ENCODE measurements at places on chromosomes 5 and 9.

DNA sequence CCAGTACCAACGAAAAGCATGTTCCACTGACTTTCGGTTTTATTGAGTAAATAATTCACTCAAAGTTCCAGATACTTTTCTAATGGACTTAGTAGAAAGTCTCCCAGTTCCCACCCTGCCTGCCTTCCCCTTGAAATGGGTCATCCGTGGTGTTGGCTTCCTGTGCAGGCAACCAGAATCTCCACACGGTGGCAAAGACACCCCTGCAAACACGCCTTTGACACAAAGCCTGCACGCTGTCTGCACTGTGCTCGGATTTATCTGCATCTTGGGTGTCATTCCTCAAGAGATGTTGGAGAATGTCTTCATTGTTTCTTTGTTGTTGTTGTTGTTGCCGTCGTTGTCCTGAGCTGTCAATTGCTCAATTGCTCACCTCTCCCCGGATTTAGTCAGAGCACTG lies 150.0 kb upstream of the IRX2 start:
- DNase-seq: no peak

DNA sequence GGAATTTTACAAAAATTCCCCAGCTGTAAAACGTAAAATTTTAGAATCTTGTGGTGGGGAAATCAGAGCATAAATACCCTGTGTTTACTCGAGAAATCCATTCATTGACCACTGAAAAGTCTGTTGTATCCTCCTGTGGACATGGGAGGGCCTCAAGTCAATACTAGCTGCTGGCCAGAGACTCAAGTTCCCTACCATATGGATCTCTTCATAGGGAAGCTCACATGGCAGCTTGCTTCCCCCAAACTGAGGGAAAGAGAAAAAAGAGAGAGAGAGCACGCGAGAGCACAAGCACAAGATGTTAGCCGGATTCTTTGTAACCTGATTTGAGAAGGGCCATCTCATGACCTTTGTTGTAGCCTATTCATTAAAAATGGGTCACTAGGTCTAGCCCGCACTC lies 591.9 kb downstream of the LRRC70 start:
- no peak for DNase-seq

- no peak for DNase-seq
Measured at GRCh38 chr5:86452251-86452650, 165.5 kb upstream of the COX7C start.

DNA sequence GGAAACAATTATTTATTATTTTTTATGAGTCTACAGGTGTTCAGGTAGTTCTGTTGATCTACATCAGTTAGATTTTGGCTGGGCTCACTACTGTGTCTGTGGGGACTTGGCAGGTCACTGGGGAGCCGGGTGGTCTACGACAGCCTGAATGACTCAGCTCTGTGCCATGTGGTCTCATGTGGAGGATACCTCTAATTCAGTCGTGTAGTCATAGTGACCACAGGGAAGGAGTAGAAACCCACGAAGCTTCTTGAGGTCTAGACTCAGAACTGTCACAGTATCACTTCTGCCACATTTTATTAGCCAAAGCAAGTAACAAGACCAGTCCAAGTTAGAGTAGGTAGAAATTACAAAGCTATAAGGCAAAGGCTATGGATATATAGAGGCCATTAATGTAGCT lies 64.7 kb upstream of the GRAMD2B start:
- DNase-seq: no peak
